ENCODE measurements at places on chromosomes 7 and 10.

GRCh38 chr7:124202546-124202945 lies 169.7 kb upstream of the TMEM229A start:
- DNase-seq, result no peak

DNA sequence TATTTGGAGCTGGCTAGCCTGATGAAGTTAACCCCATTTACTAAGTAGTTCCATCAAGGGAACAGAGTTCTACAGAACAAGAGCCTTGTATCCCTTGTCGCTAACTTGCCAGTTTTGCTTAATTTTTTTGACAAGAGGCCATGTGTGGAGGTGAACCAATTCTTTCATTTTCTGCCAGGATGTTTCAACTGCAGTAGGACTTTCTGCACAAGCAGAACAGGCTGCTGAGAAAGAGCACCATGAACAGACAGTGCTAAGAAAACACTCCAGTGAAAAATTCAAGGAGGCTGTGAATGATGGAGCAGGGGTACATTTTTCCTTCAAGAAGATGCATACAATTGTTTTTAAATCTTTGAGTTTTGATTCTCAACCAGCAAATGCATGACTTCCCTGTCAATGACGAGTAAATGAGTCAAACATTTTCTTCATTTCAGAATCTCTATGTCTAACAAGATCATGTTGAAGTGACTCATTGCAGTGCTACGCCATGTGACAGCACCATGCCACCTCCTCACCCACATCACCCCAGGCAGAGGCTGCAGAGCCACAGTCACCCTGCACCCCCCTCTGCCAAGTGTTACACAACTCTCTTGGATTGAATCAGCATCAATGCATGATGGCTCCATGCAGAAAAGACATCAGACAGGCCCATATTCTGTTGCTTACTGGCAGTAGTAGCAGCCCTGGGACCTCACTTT lies 193.1 kb downstream of the COBL start:
- DNase-seq, result no peak

GRCh38 chr7:11232462-11232861 lies 258.8 kb downstream of the PHF14 start:
- DNase-seq, result no peak

GRCh38 chr7:44279731-44280505 lies 45.5 kb downstream of the CAMK2B start:
- DNase-seq, result no peak

DNA sequence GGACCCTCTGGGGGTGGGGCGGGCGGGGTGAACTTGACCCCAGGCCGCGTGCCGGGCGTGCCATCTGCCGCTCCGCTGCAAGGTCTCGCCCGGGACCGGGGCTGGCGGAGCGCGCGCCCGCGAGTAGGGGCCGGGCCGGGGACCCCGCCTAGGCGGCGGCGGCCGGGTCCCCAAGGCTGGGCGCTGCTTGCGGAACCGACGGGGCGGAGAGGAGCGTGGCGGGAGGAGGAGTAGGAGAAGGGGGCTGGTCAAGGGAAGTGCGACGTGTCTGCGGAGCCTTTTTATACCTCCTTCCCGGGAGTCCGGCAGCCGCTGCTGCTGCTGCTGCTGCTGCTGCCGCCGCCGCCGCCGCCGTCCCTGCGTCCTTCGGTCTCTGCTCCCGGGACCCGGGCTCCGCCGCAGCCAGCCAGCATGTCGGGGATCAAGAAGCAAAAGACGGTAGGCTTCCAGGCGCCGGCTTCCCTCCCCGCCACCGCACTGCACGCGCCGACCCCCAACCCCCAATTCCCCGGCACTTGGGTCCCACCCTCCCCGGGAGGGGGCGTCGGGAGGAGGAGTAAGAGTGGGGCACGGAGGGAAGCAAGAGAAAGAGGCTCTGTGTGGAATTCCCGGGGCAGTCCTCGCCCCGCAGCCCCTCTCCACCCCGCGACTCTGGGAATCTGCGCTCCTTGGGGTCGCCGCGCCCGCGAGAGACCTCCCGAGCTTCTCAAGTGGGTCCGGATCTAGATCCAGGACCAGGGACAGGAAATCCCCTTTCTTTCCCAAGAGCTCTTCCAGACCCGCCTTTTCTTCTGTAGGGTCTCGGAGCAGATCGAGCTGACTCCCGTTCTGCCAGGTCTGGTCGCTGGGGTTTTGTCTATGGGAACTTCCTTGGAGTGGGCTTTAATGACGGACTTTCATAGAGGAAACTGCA lies at the start of gene PAPSS2:
TSS of gene PAPSS2 (plus strand) at position 308 of the 913 bp plus-strand sequence. CDS start at position 412, 104 bp downstream.
- DNase-seq, result peak; percentile 77

DNA sequence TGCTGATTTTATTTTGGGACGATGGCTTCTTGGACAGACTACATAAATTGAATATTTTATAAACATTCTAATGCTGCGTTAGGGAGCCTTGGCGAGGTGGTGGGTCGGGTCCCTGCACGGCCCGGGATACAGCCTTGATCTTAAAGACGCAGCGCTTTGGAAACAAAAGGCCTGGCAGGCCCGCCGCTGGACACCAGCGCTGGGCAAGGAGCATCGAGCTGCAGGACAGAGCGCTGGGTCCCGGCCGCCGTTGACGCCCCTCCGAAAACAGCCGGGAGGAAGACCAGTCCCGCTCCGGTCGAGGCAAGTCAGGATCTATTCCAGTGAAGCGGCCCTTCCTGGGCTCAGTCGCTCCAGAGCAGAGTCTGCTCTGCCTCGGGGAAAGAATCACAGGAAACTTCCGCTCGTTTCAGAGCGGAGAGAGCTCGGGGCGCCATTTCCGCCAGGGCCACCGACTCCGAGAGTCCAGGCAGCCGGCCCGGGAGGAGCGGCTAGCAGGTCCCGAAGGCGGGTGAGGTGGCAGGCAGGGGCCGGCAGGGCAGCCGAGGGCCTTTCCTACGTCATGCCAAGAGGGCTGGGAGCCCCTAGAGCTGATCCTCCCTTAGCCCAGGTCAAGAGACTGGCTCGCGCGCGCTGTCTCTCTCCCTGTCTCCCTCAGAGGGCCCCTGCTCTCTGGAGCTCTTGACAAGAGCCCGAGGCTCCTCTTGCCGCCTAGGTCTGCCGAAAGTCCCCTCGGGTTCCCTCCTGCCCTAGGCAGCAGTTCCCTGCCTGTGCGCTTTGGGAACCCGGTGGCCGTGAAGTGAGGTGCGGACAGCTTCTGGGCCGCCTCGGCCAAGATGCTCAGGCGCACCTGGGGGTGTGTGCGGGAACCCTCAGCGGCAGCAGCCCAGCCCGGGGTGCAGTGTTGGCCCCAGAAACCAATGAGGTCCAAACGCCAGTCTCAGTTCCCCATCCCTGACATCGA lies 1.4 kb upstream of the DRGX start:
- no peak for DNase-seq

GRCh38 chr10:122362621-122363020 lies 11.9 kb upstream of the PLEKHA1 start:
- no peak for DNase-seq

DNA sequence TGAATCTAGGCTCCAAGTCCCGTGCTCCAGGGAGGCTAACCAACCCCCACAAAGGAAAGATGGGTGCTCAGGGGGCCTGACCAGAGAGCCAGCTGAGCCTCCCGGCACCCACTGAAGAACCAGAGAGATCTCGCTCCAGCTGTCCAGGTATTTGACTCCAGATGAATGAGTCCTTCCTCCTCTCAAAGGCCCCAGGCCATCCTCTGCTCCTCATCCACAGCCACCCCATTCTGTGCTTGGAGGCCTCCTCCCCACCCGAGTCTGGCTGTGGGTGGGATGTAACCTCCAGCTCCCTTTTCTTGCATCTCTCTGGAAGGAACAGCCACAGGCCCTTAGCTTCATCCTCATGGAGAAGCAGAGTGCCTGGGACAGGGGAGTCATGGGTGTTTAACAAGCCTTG lies 44.6 kb downstream of the VSTM4 start:
- DNase-seq, result no peak

- no peak for DNase-seq
Observed at GRCh38 chr7:47905076-47905920, 43.0 kb downstream of the PKD1L1 start.

- DNase-seq, result no peak
Observed at GRCh38 chr10:33209802-33210201, 124.7 kb downstream of the NRP1 start.

DNA sequence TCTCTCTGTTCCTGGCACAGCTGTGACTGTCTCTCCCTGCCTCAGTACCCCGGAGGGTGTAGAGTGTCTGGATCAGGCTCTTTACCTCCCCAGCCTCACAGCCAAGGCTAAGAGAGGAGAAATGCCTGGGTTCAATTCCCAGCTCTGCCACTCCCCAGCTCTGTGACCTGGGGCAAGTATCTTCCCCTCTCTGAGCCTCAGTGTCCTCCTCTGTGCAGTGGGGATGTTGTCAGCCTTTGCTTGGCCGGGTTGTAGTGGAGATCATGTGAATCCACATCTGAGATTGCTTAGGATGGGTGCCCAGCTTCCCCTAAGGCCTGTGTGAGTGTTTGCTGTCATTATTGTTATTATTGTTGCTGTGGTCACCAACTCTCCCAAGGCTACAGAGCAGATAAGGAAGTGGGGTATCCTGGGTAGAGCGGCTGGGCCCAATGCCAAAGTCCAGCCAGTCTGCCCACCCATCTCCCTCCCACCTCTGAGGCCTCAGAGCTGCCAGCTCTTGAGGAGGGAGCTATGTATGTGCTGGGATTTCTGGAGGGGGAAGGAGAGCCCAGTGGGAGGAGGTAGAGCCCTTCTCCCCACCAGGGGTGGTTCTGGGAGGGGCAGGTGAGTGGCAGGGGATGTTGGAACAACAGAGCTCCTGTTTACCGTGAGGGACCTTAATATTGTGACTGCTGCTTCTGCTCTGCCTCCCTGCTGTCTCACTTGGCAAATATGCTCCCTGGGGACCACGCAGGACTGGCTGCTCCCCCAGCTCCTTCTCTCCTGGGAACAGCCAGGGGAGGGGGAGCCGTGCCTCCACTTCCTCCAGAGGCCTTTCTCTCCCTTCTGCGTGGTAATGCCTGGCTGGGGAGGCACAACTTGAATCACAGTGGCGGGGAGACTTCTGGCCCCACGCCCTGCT lies 170.5 kb downstream of the RPS24 start:
- no peak for DNase-seq

DNA sequence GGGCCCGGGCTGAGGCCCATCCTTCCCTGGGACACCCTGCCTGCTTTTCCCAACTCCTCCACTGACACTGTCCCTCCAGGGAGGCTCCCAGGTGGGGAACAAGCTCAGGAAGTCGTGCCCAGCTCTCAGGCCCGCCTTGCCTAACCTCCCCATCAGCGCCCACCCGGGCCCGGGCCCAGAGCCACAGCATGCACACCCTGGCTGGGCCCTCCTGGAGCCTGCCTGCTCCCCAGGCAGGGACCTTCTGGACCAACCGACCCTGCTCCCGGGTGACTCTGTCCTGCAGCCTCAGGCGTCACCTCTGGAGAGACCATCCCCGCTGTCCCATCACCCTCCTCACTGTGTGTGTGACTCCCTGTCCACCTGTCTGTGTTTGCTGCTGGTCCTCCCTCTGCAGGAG lies 1.8 kb upstream of the TMEM184A start:
- DNase-seq, result no peak

DNA sequence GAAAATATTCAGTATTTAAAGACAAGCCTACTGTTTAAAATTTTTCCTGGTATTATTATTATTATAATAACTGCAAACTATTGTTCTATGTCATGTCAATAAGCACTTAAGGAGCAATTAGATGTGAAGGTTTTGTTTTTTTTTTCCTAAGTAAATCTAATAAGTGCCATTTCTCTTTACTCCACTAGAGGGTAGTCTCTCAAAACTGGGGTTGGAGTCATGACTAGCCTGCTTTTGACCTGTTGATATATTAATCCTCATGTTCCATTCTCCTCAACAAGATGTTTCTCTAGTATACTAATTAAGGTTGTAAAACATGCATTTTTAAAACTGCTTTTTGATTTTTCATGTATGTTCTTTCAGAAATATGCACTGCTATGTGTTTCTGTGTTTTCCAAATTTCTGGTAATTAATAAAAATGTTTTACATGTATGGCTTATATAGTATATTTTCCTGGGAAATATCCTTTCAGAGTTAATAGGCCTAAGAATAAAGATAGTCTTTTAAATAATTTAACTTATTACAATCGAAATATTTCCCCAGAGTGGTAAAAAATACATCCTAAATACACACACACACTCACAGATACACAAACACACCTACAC lies 1.0 kb upstream of the LRRN3 start:
- no peak for DNase-seq

DNA sequence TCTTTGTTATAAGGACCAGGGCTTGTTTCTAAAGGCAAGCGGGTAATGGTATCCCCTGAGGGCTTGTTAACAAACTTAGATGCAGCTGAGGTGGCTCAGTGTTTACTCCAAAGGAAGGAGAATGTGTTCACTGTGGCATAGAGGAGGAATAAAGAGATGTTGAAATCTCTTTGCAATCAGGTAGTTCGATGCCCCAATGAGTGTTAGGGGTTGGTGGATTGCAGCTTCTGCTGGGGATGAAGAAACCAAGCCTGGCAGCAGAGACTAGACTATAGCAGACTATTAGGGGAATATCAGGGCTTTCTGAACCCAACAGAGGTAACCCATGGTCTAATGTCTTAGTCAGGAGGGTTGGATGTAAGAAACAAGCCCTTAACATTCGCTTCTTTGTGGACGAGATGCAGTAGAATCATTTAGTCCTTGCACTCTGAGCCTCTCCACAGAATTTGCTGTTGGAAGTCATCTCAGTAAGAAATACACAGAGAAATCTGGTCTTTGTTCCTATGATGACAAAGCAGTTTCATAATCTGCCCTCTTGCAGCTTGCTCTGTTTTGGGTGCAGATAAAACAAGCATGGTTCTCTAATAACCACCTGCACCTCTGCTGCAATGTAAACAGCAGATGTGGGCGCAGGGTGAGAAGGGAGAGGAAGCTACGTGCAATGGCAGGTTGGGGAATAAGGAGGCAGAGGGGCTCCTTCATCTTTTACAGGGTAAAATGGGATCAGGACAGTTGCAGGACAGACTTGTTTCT lies 108.6 kb downstream of the NRF1 start:
- DNase-seq, result no peak

All from T47D (cell line).